ENCODE measurements at places on chromosomes 6 and 20. TPM values are rescaled to one million over a fixed set of nuclear protein-coding genes. Genes with fewer than 3 reads are reported as not detected.

The CYP24A1 gene
- polyA plus RNA-seq = 0.88 TPM

The TCF21 gene
- 0.04 TPM for polyA plus RNA-seq

The GABRR1 gene
- 1.1 TPM for polyA plus RNA-seq

The SAMD3 gene
- polyA plus RNA-seq = 0.92 TPM

The PHACTR1 gene
- 5.8 TPM for polyA plus RNA-seq

The OVOL2 gene
- not detected for polyA plus RNA-seq

The SLC22A16 gene
- polyA plus RNA-seq = 0.45 TPM

The BMP2 gene
- polyA plus RNA-seq = 2.6 TPM

The PRR18 gene
- 1.4 TPM for polyA plus RNA-seq

The OR2W1 gene
- polyA plus RNA-seq = not detected

The GTSF1L gene
- polyA plus RNA-seq = not detected

The ETV7 gene
- not detected for polyA plus RNA-seq

The FBXO9 gene
- 88.5 TPM for polyA plus RNA-seq

The LY6G6F gene
- polyA plus RNA-seq = not detected

The MAS1 gene
- polyA plus RNA-seq = 0.25 TPM

The MEP1A gene
- not detected for polyA plus RNA-seq

The PPP1R3G gene
- polyA plus RNA-seq = 1.9 TPM

The SLC26A8 gene
- 0.17 TPM for polyA plus RNA-seq

The CLDN20 gene
- polyA plus RNA-seq = 0.54 TPM

The CHRNA4 gene
- 0.25 TPM for polyA plus RNA-seq

The NINL gene
- 19.4 TPM for polyA plus RNA-seq

The BNIP5 gene
- polyA plus RNA-seq = 0.28 TPM

The SIRPB1 gene
- polyA plus RNA-seq = 0.71 TPM

The KCTD20 gene
- polyA plus RNA-seq = 38.9 TPM

The CUTA gene
- polyA plus RNA-seq = 153 TPM

The HMGA1 gene
- 123 TPM for polyA plus RNA-seq

The OOEP gene
- 0.36 TPM for polyA plus RNA-seq

The TP53RK gene
- polyA plus RNA-seq = 9.3 TPM

Measured in hindlimb muscle (tissue), 1 donor.